Esophagus squamous epithelium (tissue), 5 donors: ENCODE measurements at places on chromosomes 4 and X.

GRCh38 chr4:98117363-98117762 lies 25.9 kb downstream of the STPG2 start:
- DNase-seq: no peak

DNA sequence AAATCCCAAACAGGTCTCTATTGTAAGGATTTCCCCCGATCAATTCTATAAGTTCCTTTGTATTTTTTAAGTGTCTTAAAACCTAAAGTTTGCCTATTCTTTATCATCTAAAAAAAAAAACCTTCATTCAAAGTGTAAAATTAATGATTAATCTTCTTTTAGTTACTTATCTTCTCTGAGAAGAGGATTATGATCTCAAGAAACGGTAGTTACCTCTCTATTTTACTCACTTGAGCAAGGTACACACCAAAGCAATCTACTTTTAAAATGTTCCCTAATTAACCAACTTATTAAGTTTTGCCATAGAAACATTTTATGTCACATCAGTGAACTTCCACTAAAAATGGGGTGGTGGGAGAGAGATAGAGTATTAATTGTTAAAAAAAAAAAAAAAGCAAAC lies 15.2 kb upstream of the GALNT7 start:
- DNase-seq: no peak

- no peak for DNase-seq
These were observed 367.8 kb downstream of the GASK1B start for GRCh38 chr4:157804986-157805385.

GRCh38 chr4:103721251-103721650 lies 1.5 kb upstream of the TACR3 start:
- no peak for DNase-seq

GRCh38 chr4:7381221-7381889 lies 53.4 kb downstream of the PSAPL1 start:
- no peak for DNase-seq

- DNase-seq: no peak
These were observed 518.1 kb downstream of the TRIML1 start for GRCh38 chr4:188657365-188657764.

DNA sequence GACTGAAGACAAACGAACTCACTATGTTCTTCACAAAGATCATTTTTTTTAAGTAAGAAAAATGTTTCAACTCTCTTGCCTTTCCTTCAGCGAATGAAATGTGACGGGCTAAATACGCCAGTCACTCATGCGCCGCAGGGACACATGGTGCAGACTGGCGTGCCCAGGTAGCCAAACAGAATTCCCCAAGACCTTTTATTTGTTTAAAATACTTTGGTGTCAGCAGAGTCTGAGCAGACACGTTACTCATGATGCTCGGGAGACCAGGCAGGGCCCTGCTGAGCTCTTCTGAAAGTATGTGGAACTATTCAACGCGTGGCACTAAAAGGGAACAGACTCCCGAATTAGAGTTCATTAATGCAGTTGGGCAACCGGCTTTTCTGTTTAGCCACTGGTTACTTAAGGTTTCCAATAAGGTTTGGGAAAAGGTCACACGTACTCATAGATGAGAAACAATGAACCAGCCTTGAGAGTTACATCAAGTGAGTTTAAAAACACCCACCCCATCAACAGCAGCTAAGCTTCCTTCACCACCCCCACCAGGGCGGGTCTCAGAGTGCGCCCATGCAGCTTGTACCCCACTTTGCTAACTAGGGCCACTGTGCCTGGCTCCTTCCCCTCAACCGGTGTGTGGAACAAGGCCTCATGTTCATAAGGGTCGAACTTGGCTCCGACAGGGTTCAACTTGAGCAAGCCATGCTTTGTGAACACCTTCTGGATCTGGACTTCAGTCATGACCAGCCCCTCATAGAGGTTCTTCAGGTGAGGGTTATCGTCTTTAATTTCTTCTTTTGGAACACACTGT lies 7.3 kb downstream of the GRPEL1 start:
- no peak for DNase-seq

- no peak for DNase-seq
These were observed 14.4 kb upstream of the DCAF8L1 start for GRCh38 chrX:27995611-27996010.

DNA sequence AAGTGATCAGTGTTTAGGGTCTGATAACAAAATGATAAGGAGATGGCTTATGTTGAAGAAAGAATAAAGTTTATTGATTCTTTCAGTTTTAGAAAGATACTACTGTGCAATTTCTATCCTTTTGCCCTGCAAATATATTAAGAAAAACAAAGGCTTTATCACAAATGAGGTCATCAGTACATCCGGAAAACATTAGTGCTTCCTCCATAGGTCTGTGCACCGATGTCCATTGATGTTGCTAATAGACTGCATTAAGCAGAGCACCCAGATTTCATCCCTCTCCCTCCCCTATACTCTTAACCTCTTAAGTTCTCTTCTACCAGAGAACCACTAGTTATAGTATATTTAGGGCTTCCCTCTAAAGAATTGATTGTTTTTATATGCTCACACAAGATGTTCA lies 53.7 kb upstream of the HHIP start:
- no peak for DNase-seq

DNA sequence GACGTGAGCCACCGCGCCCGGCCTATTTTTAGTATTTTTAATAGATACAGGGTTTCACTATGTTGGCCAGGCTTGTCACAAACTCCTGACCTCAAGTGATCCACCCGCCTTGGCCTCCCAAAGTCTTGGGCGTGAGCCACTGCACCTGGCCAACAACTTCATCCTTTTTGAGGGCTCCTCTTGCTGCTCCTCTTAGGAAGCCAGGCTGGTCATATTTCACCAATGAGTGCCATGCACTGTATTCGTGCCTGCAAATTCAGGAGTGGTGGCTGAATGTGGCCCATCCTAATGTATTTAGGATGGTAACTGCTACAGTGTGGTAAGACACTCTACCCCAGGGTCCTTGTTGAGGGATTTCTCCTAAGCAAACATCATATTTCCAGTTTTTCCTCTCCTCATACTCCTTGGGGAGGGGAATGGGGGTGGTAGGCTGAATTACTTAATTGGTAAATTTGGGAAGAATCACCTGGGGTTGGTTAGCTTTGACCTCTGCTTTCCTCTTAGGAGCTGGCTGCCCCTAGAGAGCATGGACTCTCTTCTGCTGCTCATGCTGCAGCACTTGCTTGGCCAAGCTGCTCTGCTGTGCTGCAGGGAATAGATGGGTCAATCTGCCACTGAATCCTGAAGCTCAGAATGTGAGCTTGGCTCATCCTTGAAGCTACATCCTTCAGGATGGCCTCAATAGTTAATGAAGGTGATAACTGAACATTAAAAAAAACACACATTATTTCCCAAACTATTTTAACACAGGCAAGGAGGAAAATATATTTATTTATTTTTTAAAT lies 167.4 kb downstream of the HS3ST1 start:
- DNase-seq: no peak

GRCh38 chr4:104351706-104352105 lies 143.0 kb downstream of the CXXC4 start:
- no peak for DNase-seq

DNA sequence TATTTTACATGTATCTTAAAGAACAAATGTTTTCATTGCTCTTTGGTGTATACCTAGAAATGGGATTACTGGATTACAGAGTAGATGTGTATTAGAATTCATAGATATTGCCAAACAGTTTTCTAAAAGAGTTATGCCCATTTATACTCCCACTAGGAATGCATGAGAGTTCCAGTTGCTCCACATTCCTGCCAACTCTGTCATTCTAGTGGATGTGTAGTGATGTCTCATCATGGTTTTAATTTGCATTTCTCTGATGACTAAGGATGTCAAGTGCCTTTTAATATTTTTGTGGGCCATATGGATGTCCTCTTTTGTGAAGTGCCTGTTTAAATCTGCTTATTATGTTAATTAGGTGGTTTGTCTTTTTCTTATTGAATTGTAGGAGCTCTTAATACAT lies 65.6 kb upstream of the BMP2K start:
- DNase-seq: no peak

DNA sequence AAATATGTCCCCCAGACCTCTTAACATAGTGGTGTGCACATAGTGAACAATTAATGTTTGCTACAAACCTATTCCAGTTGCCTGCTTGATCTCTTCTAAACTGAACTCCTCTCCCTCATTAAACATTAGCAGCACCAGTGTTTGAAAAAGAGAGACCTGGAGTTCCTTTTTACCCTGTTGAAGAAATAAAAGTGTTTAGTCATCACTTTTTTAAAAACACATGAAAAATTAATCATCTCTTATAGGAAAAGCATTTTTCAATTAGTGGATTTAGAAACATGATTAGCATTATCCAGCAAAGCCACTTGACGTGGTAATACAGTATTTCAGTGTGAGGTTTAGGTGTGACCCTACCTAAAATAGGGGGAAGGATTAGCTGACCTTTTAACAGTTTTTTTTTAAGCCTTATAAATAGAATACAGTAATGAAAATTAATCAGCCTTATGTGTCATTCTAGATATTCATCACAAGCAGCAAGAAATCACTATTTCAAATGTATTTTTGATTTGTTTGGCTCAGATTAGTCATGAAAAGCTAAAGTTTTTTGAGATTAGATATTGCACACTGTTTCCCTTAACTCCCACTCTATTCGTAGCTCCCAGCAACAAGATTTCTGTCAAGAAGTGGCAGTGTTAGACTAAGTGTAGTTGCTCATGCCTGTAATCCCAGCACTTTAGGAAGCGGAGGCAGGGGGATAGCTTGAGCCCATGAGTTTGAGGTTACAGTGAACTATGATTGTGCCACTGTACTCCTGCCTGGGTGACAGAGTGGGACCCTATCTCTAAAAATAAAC lies 26.2 kb downstream of the CUL4B start:
- DNase-seq: no peak

- no peak for DNase-seq
These were observed 573.9 kb upstream of the MAGEB2 start for GRCh38 chrX:29641461-29641860.

GRCh38 chr4:7964890-7965662 lies 25.4 kb upstream of the AFAP1 start:
- DNase-seq: no peak

DNA sequence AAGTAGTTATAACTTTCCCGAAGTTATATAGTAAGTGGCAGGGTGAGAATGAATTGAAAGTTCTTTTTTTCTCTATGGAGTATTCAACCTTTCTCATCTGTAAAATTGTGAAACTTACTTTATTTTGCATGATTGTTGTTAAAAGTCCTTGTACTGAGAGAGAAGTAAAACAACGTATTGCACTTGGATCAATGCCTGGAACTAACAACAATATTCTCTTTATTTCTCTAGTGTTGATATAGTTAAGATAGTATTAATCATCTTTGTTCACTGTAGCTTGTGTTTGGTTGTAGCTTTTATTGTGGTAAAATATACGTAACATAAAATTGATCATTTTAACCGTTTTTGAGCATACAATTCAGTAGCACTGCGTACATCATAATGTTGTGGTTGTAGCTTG lies 48.7 kb downstream of the STIM2 start:
- DNase-seq: no peak

- DNase-seq: no peak
These were observed 683.9 kb upstream of the ATOH1 start for GRCh38 chr4:93144644-93145043.

GRCh38 chr4:156977435-156978160 lies 6.0 kb upstream of the PDGFC start:
- no peak for DNase-seq

DNA sequence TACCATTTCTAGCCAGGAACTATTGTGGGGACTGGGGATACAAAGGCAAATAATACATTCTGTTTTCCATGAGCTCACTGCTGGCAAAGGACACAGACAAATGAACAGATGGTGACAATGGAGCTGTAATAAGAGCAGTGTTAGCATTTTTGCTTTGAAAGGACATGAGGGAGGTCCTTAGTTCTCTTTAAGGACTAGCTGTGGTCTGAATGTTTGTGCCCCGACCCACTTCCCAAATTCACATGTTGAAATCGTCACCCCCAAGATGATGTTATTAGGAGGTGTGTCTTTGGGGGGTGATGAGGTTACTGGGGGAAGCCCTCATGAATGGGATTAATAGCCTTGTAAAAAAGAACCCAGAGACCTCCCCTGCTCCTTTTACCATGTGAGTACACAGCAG lies 30.3 kb downstream of the CCNG2 start:
- DNase-seq: no peak

- DNase-seq: no peak
These were observed 6.9 kb downstream of the SH3RF1 start for GRCh38 chr4:169263791-169264392.

GRCh38 chr4:57119054-57119651 lies 9.0 kb upstream of the IGFBP7 start:
- no peak for DNase-seq

DNA sequence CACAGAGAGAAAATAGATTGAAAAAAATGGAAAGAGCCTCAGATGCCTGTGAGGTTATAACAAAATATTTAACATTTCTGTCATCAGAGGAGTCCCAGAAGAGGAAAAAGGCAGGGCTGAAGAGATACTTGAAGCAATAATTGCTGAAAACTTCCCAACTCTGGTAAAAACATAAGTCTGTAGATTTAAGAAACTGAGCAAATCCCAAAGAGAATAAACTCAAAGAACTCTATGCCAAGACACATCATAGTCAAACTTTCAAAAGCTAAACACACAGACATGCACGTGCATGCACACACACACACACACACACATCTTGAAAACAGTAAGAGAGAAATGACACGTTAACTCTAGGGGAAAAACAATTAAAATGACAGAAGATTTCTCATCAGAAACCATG lies 94.1 kb downstream of the SLC16A2 start:
- DNase-seq: no peak

DNA sequence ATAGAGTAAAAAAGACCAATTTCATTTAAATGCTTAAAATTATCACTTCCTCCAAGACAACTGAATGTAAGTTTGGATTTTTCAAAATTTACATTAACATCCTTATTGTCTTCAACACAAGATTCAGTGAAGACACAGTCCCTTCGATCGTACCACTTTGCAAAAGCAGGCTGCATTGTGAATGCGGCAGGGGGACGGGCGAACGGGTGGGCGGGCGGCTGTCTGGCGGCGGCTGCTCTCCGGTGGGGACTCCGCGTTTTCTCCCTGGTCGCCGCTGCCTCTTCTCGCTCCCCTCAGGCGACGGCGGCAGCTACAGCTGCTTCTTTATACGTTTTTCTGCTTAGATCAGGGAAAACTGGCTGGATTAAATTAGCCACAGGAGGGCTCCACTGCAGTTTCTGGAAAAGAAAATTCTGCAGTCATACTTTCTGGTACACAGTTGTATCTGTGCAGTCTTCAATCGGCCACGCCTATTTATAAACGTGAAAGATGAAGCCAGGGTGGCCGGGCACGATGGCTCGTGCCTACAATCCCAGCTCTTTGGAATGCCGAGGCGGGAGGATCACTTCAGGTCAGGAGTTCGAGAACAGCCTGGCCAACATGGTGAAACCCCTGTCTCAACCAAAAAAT lies 33.9 kb upstream of the HPF1 start:
- no peak for DNase-seq
